Stimulated activated CD4-positive, alpha-beta T cell treated with anti-CD3 and anti-CD28 coated beads, Interleukin-1b, Interleukin-23, amount 100 ng/mL, for 1 hour (primary cell): ENCODE measurements at places on chromosomes 16 and 17.

DNA sequence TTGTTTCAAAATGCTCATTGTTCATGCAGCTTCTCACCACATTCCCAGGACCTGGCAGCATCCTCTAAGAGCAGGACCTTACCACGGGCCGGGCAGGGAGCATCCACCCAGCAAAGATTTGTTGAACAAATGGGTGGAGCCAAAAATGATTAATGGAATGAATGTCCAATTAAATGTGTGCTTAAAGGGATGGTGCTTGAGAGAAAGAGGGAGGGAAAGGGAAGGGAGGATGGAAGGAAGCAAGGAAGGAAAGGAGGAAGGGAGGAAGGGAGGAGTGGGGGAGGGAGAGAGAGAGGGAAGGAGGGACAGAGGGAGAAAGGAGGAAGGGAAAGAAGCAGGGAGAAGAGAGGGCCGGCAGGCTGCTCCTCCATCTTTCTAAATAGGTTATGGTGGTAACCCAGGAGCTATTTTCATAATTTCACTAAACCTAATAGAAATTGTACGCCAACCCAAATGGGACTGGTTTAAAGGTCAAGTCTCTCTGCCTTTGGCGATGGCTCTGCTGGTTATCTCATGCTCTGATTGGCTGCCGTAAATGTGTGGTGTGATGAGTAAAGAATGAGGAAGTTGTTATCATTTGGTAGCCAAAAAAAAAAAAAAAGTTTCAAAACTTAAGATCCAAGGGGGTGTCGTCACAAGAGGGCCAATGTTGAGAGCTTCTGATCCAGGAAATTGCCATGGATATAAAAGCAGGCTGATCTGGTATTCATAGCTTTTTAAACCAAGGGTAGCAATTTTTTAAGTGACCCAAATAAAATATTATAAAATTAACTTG, 126.7 kb upstream of the FOXF1 start:
- DNase-seq = no peak

DNA sequence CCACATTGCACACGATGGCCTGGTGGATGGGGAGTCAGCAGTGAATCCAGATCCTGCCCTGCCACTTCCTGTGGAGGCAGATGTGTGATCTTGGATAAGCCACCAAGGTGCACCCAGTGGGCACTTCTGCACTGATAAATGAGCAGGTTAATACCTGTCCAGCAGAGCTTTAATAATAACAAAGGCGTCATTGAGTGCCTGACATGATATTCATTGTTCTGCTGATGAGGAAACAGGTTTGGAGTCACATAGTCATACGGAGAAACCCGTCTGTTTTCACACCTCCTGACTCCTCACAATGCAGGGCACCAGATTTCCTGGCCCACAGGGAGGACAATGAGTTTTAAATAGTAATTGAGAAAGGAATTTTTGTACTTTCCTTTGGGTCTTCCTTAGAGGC, 324.6 kb upstream of the CDH5 start:
- no peak for DNase-seq

DNA sequence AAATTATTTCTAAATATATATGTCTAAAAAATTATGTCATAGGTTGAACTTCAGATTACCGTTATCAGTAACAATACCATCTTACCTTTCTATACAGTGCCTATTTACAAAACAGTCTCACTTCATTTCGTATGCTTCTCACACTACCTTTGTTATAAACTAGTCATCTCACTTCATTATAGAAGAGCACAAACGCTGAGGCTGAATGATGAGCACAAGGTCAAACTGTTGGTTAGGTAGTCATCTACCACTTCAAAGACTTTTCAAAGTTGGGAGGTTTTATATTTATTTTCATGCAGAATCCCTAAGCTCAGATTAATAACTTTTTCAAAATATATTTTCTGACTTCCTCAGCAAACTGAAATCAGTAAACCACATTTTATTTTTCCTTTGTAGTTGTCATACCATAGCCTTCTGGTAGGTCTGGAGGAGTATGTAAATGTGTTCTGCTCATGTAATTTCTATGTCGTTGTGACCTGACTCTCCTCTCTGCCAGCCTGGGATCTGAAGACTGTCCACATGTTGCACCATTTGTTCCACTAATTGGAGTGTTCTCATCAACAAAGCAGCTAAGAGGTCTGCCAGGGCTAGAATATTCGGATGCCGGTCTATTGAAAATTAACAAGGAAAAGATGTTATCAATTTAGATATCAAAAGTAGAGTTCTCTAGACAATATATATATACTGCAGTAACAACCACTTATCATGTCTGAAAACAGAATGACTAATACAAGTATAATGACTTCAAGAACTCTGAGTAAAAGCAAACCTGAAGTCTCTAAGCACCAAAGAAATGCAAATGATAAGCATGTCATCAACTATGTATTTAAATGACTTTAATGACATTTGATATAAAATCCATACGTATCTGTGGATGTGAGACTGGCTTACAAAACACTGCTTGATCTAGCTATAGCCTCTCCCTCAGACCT, 73.9 kb downstream of the CEP95 start:
- DNase-seq = no peak

GRCh38 chr17:4607261-4607741, 23.0 kb downstream of the SMTNL2 start:
- DNase-seq = no peak

- DNase-seq = no peak
Measured at GRCh38 chr16:2956579-2956956, 7.5 kb upstream of the KREMEN2 start.

- DNase-seq = no peak
Measured at GRCh38 chr17:71024172-71024571, 854.8 kb downstream of the KCNJ2 start.
